ENCODE measurements at places on chromosomes 3 and 15.

- no peak for DNase-seq
Measured at GRCh38 chr3:53818221-53819162, 27.7 kb downstream of the CHDH start.

GRCh38 chr3:122940628-122941086, 86.9 kb downstream of the SEMA5B start:
- no peak for DNase-seq

GRCh38 chr3:114902691-114903101, 244.4 kb downstream of the ZBTB20 start:
- DNase-seq: peak; percentile 32

DNA sequence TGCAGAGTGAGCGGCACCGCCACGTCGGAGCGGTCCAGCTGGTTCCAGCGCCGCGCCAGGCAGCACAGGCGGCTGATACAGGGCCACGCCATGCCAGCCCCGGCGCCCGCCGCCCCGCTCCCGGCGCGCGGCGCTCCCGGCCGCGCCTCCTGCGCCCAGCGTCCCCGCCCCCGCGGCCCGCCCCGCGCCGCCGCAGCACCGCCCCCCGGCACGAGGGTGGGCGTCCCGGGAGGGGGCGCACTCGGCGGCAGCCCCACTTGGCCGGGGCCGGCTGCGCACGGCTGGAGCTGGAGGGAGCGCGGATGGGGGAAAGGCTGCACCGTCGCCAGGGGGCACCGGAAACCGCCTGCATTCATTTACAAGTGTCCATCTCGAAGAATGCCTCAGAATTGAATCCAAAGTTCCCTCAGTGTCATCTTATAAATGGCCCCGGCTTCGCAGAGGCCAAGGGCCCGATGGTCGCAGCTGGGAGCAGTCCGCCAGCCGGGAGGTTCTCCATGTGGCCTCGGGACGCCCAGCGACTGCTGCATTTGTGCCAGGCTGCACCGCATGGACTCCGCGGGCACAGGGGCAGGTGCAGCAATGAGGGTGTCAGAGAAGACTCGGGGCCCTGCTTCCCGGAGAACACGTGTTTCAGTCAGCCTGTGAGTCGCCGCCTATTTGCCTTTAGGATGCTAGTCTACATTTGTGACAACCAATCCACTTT, at the start of gene MAP6D1:
MAP6D1 (minus strand) TSS at position 122 of the 706 bp plus-strand sequence; CDS start at position 92, 30 bp downstream.
- DNase-seq: peak; percentile 51

DNA sequence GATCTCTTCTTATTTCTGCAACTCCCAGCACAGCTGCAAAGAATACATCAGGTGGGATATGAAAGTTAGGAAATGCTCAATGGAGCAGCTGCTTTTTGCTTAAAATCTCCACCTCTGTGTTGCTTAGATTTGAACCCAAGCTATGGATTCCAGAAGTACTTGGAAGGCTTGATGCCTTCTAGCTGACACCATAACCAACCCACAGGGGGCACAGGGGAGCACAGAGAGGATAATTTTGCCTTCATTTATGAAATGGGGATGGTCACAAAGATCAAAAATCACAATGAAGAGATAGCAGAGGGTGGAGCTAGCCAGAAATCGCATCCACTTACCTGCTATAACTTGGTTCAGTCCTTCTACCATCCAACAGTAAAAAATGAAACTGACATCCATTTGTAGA, 75.7 kb downstream of the DUT start:
- no peak for DNase-seq

- DNase-seq: no peak
Measured at GRCh38 chr15:24067733-24068501, 380.8 kb upstream of the NDN start.

- DNase-seq: no peak
Measured at GRCh38 chr15:88142121-88142520, 114.4 kb downstream of the NTRK3 start.

GRCh38 chr3:186060222-186060621, 48.7 kb downstream of the ETV5 start:
- DNase-seq: no peak

DNA sequence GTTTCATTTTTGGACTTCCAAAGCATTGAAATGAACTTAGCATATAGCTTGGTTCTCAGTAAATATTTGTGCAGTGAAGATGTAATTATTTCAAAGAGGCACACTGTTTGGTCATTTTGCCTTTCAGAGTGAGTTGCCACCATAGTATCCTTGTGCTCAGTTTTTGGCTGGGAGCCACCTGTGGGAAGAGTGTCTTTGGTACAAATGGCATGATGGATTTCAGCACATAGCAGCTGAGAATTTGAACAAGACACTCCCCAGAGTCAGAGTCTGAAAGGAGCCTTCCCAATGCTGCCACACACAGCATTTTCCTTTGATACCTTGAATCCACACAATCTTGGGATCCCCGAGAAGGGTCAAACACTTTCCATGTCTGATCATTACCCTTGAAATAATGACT, 897.2 kb upstream of the ARPP21 start:
- no peak for DNase-seq

- no peak for DNase-seq
Measured at GRCh38 chr15:36951731-36952247, 148.6 kb downstream of the MEIS2 start.

GRCh38 chr15:61032600-61033286, 196.4 kb downstream of the RORA start:
- DNase-seq: no peak

DNA sequence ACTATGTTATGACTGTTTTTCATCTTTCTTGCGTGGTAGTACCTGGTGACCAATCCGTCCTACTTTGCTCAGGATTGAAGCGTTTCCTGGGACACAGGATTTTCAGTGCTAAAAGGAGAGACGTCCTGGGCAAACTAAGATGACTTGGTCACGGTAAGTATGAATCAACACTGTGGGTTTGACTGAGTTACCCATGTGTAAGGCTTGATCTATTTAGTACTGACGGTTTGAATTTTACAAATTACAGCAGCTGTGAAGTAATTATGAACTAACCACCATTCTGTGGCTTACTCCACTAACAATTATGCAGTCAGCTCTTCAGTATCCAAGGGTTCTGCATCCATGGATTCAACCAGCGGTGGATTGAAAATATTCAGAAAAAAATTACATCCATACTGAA, 172.9 kb upstream of the FEZF2 start:
- DNase-seq: no peak

DNA sequence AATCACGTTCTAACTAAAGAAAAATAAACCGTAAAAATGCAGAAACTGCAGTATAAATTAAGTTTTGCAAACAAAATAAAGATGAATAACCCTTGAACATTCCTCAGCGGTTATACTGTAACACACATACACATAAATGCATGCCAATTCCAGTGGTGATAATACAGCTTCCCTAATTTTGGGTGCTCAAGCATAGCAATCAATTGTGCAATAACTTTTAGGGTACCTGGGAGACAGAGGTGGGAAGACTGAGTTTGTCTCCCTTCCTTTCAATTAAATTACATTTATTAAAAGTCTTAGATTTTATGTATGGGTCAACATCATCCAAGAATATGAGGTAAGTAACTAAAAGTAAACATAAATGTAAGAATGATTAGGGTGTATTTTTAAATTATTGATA, 71.8 kb downstream of the SETD2 start:
- no peak for DNase-seq

DNA sequence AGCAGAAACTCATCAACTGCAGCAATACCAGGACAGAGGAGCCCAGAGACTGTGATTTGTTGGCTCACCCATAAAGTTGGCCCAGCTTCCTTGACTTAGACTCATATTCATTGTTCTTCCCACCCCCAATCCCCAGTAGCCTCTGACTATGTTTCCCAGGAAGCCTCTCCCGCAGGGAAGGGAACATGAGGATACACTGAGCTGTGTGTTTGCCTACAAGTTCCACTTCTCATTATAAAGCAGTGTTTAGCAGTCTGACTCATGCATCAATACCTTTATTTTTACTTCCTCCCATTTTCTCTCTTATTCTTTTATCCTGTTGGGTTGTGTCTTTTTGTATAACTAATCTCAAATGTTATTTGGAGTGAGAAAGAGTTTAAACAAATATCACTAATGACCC, 111.6 kb upstream of the PHLDB2 start:
- no peak for DNase-seq

GRCh38 chr3:25547943-25548674, 116.6 kb downstream of the TOP2B start:
- DNase-seq: no peak

GRCh38 chr3:161430307-161430706, 59.0 kb upstream of the SPTSSB start:
- no peak for DNase-seq

GRCh38 chr15:66496951-66497501, 536 bp downstream of the SNAPC5 start:
- DNase-seq: no peak

- DNase-seq: peak; percentile 31
Measured at GRCh38 chr15:101615986-101616848, 36.0 kb downstream of the TM2D3 start.

GRCh38 chr15:74584779-74585178, 30.9 kb upstream of the CLK3 start:
- DNase-seq: no peak

DNA sequence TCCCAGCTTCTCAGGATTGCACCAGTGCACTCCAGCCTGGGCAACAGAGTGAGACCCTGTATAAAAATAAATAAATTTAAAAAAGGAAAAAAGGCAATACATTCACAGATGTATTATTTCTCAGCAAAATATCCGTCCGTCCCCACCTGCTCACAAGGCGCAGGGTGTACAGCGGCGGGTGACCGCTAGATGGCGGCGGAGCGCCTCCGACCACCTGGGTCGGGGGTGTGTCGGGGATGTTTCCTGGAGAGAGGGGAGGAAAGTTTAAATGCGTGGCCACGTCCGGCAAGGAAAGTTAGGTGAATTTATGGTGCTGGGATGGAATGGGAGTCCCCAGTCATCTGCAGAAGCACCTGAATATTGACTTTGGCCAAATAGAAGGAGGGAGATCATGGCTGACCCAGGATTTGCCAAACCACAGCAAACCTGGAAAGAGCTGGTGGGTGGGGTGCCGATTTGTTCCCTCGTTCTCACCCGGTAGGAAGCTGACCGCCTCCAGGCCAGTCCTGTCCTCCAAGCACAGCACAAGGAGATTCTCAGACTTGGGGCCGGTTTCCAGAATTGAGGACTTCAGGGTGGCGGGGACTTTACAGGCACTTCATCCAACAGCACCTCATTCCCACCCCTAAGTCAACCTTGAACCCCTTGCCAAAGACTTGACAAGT, 88.3 kb downstream of the TMEM266 start:
- DNase-seq: no peak

DNA sequence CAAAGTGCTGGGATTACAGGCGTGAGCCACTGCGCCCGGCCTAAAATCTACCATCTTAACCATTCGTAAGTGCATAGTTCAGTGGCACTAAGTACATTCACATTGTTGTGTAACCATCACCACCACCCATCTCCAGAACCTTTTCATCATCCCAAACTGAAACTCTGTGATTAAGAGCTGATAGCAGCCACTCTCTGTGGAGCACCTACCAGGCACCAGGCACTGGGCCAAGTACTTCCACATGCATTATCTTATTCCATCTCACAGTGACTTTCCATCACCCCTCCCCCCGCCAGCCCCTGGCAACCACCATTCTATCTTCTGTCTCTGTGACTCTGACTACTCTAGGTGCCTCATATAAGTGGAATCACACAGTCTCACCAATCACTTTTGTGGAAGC, 2.3 kb upstream of the INSYN1 start:
- no peak for DNase-seq

GRCh38 chr3:124352149-124352539, 360.2 kb upstream of the ROPN1 start:
- no peak for DNase-seq

- no peak for DNase-seq
Measured at GRCh38 chr15:57025264-57025926, 107.0 kb downstream of the TCF12 start.

DNA sequence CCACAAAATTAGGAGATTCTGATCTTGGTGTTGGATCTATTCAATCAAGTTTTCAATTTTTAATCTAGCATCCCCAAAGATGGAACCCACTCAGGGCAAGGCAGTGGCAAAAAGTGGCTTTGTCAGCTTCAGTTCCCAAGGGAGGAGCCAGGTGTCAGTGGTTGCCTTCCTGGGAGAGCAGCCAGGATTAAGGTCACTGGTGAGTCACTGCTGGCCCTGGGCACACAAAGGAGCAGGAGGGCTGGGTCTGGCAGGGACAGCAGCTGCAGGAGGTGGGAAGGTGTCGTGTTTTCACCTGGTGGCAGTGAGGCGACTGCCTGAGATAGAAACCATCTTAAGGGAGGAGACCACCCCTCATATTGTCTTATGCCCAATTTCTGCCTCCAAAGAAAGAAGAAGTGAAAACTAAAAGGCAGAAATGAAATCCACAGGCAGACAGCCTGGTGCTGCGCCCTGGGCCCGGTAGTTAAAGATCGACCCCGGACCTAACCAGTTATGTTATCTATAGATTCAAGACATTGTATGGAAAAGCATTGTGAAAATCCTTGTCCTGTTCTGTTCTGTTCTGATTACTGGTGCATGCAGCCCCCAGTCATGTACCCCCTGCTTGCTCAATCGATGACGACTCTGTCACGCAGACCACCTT, 5.9 kb upstream of the KLHL25 start:
- DNase-seq: no peak

- no peak for DNase-seq
Measured at GRCh38 chr3:175240921-175241320, 381.8 kb downstream of the NAALADL2 start.

DNA sequence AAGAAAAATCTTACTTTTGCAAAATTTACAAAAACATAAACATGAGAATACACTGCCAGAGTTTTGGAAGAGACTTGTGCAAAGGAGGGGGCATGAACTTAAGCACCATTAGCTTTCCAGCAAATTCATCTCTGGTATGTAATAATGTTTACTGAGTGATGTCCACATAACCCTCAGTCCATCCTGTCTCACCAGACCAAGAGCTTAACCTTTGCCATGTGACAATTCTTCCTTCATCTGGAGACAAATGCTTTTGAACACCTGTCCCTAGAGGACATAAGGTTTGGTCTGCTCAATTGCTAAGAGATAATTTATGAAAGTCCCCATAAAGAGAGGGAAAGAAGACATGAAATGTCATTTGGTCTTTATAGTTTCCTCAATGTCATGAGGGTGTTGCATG, 412.3 kb downstream of the ERC2 start:
- DNase-seq: no peak

DNA sequence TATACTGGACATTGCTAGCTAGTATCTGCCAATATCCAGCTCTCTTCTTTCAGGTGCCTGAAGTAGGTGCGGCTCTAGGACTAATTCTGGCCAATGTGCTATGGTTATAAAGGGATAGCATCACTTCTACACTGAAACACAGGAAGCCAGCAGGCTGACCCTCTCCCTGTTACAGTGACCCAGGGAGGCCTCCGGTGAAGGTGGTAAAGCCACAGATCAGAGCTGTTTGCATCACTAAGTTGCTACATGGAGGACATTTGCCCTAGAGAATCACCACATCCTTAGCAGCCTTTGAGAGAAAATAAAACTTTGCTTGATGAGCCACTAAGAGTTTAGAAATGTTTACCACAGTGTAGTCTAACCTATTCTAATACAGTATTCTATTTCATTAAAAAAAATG, 161.4 kb downstream of the CHST2 start:
- DNase-seq: no peak

- no peak for DNase-seq
Measured at GRCh38 chr3:72279631-72280041, 494.7 kb upstream of the PROK2 start.

GRCh38 chr15:73683257-73683776, 866 bp upstream of the CD276 start:
- no peak for DNase-seq
